Upper lobe of right lung (tissue), 1 donor: ENCODE measurements at places on chromosomes 6 and 20.

DNA sequence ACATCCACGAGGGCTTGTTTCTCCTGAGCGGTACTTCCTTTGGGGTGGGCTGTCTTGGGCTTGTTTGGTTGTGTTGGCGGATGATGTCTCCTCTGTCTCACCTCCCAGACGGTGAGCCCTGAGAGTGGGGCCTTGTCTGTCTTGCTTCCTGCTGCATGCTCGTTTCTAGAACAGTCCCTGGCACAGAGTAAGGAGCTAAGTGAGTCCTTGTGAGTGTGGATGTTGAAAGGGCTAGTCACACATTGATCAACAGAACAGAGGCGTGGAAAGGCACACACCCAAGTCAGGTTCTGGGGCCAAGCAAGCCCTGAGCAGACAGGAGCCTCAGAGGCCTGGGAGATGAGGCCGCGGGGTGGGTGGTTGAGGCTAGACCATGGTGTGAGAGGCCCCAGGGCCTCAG is 111.0 kb downstream of the BMP7 start:
- DNase-seq: no peak

DNA sequence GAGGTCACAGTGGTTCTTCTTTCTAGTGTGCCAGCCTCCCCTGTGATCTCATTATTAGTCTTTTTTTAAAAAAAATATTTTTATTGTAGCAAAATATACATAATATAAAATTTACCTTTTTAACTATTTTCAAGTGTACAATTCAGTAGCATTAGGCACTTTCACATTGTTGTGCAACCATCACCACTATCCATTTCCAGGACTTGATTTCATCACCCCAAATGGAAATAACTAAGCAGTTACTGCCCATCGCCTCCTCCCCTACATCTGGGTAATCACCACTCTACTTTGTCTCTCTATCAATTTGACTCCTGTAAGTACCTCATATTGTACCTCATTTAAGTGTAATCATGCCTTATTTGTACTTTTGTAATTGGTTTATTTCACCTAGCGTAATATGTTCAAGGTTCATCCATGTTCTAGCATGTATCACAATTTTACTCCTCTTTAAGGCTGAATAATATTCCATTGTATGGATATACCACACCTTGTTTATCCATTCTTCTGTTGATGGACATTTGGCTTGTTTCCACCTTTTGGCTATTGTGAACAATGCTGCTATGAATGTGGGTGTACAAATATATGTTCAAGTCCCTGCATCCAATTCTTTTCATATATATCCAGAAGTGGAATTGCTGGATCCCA is 68.6 kb upstream of the FYN start:
- no peak for DNase-seq

- DNase-seq: no peak
Measured at GRCh38 chr20:10201321-10201870, 17.2 kb upstream of the SNAP25 start.

DNA sequence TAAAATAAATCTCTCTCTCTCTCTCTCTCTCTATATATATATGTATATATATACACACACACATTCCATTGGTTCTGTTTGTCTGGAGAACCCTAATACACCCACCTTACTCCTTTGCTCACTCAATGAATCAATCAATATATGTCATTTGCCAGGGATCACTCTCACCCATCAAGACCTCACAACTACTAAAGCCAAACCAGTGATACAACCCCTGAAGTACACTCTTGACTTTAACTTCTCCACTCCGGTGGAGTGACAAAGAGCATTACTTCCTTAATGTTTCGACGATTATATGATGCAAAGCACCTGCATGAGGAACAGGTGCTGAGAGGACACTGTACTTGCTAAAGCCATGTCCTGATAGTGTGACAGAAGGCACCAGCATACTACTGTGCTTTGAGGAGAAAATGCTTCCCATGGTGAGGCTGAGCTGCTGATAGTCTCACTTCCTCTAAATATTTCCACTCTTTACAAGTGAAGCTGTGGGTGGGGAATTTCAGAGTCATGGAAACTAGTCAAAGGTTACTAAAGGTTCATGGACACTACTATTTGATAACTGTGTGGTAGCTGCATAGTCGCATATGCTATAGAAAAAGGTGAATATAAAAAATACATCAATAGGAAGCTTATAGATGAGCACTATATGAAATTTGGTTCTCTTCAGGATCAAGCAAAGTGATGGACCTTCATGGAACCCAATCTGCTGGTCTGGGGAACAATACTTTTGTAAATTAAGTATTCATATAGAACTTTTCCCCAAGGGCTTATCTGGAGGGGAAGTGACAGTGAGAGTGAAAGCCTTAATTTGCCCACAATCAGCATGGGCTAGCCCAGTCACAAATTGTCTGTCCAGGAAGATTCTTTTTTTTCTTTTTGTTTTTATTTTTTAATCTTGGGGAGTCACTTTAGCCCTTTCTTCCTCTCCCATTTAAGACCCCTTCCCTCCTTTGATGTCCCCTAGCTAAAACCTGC is 141.9 kb upstream of the NEDD9 start:
- DNase-seq: no peak

- DNase-seq: no peak
Measured at GRCh38 chr20:52812231-52812847, 159.8 kb upstream of the TSHZ2 start.

DNA sequence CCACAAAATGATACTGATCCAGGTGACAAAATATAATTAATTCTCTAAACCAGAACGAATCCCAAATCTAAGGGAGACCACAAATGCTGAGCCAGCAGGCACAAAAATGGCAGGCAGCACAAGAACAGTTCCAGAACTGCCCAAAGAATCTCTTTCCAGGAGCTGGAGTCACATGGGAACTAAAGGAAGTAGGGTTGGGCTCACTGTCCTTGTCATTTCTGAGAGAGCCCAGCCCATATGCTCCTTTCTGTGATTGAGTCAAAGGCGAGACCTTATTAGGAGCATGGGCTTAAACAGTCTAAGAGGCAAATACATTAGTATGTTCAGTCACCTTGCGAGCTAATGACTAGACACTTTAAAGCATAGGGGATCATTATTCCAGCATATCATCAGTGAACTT is 327.6 kb upstream of the ARID1B start:
- no peak for DNase-seq

DNA sequence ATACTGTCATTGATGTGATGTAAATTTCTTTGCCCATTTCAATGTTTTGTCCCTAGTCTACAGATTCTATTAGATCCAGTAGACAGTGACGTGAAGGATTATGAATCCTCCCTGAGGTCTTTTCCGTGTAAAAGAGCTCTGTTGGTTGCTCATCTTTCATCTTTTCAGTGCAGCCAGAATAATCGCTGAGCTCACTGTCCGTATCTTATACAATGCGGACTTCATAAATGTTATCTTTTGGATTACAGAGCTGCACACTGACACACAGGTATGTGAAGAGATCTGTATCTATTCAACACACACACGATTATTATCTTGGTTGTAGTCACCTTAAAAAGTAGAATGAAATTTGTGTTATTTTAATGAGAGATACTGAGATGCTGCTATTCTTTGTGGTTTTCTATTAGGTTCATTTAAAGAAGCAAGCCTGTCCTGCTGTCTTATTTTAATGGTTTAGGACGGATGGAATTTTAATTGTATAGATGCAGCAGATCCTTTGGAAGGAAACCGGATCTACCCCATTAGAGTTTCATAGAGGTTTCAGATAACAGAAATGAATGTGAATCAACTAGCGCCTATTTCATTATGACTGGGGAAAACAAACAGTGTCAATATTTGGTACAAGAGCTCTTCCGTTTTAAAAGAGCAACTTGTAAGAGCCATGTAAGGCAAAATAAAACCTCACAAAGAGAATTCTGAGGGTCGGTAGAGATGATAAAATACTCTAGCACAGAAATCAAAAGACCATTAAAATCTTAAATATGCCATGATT is 79.4 kb downstream of the BMP6 start:
- no peak for DNase-seq

DNA sequence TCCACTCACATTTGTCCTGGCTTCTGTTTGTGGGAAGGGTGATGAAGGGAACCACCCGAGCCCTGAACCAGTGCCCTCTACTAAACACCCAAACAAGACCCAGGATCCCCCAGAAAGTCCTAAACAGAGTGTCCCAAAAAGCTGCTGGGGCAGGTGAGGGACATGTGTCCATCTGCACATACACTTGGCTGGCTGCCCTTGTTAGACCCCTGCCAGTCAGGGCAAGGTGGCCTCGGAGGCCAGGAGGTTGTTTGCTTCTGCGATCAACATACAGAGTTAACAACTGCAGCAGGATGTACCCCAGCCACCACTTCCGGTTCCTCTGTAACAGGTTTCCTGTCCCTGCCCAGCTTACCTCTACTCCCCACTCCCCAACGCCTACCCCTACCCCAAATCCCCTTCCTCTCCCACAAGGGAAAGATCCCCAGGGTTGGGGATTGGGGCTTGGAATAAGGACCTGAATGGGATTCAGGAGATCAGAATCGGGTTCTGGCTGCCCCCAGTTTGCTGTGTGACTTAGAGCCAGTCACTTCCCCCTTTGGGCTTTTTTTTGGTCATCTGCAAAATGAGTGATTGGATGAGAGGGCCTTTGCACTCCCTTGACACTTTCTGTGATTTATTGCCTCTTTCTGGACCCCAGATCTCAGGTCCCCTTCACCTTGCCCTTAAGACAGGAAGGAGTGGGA is 13.9 kb downstream of the DEF6 start:
- no peak for DNase-seq

DNA sequence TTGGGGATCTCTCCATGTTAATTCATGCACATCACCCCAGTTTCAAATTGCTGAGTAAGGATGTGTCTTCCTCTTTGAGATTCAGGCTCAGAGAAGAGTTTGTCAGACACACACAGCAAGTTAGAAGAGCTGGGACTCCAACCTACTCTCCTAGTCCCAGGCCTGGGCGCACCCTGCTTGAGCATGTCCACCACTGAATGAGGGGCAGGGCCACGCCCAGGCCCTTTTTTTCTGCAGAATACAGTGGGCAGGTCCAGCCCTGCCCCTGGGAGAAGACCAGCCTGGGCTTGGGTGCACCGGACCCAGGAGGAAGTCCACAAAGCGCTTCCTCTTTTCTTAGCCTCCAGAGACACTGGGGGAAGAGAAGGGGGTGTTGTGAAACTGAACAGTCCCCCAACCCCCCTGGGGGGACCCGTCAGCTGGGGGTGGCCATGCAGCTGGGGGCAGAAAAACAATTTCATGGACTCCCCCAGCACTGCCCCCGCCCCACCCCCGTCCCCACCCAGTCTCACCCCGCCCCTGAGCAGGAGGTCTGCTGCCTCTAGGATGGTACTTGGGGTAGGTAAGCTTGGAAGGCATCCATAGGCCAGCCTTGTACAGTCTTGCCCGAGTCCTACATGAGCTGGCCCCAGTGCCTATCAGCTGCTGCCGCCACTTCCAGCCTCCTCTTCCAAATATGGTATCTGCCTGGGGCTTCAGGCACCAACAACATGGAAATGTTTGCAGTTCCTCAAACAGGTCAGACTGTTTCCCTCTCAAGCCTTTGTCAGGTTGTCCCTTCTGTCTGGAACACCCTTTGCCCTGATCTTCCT is 11.7 kb upstream of the HCK start:
- peak; percentile 84 for DNase-seq

DNA sequence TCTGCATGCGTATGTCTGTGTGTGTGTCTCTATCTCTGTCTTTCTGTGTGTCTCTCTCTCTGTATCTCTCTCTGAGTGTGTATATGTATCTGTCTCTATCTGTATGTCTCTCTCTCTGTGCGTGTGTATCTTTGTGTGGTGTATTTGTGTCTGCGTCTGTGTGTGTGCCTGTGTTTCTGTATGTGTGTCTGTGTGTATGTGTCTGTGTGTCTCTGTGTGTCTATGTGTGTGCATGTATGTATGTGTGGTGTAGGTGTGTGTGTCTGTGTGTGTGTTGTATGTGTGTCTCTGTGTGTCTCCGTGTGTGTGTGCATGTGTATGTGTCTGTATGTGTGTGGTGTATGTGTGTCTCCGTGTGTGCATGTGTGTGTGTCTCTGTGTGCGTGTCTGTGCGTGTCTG is 243.0 kb upstream of the FOXQ1 start:
- no peak for DNase-seq

DNA sequence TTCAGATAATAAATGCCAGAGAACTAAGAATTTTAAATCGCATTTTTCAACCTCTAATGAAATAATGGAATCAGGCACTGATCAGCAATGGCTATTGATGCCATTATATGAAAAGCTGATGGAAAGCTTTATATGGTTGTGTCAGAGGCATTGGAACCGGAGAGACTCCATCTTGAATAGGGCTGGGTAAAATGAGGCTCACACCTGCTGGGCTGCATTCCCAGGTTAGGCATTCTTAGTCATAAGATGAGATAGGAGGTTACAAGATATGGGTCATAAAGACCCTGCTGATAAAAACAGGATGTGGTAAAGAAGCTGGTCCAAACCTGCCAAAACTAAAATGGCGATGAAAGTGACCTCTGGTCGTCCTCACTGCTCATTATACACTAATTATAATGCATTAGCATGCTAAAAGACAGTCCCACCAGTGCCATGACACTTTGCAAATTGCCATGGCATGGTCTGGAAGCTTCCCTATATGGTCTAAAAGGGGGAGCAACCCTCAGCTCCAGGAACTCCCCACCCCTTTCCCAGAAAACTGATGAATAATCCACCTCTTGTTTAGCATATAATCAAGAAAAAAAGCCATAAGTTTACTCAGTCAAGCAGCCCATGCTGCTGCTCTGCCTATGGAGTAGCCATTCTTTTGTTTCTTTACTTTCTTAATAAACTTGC is 40.2 kb upstream of the CD83 start:
- no peak for DNase-seq

- no peak for DNase-seq
Measured at GRCh38 chr6:108277831-108278230, 17.0 kb upstream of the SNX3 start.

- DNase-seq: no peak
Measured at GRCh38 chr6:23523771-23524170, 602.2 kb upstream of the NRSN1 start.

GRCh38 chr6:143286251-143286795 is 164.2 kb downstream of the ADAT2 start:
- no peak for DNase-seq
